ENCODE measurements at places on chromosomes 2 and 18.

DNA sequence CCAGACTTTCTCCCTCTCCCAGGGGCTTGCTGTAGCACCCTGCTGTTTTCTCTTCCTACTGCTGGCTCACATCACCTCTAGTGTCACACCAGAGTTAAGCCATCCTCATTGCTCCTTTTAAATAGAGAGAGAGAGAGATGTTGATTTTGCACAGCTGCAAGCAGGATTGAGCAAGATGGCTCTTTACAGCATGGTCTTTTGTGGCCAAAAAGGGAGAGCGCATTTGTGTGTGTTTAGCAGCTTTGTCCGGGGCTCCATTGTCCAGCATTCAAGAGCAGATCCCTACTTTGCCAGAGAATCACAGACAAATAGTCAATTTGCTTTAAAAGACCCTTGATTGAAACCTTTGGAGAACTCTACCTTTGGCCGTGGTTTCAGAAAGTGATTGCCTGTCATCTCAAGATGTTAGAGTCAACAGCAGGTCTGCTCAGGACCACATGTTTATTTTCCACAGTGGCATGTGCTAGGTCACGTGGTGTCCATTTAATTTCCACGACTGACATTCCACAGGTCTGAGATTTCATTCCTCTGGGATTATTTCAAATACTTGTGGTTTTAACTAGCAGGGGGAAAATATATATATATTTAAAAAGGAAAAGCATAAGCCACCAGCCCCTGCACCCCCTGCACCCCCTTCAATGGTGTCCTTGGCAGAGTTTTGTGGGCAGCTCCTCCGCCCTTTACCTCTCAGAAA is 359.9 kb upstream of the SLC14A2 start:
- no peak for ATAC-seq

- ATAC-seq: no peak
These were observed 27.3 kb downstream of the GRB14 start for GRCh38 chr2:164593959-164594358.

DNA sequence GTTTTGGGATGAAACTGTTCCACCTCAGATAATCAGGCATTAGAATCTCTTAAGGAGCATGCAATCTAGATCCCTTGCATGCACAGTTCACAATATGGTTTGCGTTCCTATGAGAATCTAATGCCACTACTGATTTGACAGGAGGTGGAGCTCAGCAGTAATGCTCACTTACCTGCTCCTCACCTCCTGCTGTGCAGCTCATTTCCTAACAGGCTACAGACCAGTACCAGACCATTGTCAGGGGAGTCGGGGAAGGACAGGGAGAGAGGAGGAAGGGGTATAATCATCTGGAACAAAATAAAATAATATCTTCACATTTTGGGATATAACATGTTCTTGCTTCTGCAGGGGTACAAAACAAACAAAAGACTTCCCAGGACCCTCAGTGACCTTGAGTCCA is 532.0 kb upstream of the FSHR start:
- ATAC-seq: no peak

GRCh38 chr2:97911206-97911921 is 84.4 kb downstream of the TMEM131 start:
- ATAC-seq: peak; percentile 58

- ATAC-seq: no peak
These were observed 318.0 kb downstream of the SOX11 start for GRCh38 chr2:6010163-6010562.

- ATAC-seq: no peak
These were observed 232.9 kb upstream of the CDH2 start for GRCh38 chr18:28409811-28410210.

DNA sequence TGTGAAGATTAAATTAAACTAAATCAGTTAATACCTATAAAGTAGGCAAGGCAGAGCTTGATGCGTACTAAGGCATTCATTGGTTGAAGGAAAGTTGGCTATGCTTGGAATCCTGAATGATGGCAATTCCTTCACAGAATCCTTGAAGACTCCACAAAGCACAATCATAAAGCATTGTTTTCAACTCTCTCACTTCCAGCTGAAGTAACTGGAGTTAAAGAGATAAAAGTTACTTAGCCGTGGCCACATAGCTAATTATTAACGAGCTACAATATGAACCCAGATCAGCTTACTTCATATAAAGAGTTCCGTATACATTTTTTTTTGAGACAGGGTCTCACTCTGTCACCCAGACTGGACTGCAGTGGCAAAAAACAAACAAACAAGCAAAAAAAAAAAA is 483.9 kb upstream of the DDX18 start:
- no peak for ATAC-seq

- ATAC-seq: no peak
These were observed 169.6 kb downstream of the GLI2 start for GRCh38 chr2:120905298-120905697.

GRCh38 chr18:73724958-73725357 is 422.7 kb downstream of the FBXO15 start:
- no peak for ATAC-seq

- no peak for ATAC-seq
These were observed 35.7 kb downstream of the KANSL3 start for GRCh38 chr2:96602330-96602823.

GRCh38 chr18:44265437-44265836 is 415.3 kb upstream of the SETBP1 start:
- ATAC-seq: no peak

- no peak for ATAC-seq
These were observed 238.4 kb downstream of the NDUFA10 start for GRCh38 chr2:239786791-239787190.

DNA sequence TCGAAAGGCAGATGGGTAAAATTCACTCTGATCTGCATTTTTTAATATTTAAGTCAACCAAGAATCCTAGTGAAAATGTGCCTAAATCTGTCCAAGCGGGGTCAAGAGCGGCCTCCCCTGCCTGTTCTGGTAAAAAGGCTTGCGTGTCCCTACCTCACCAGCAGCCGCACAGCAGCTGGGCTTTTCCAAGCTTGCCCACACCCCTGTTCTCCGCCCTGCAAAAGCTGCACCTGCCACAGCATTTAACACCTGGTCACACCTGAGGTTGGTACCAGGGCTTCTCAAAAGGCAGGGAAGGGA is 25.8 kb upstream of the TMEM182 start:
- ATAC-seq: peak; percentile 4

GRCh38 chr2:206063635-206064034 is 22.3 kb downstream of the INO80D start:
- ATAC-seq: no peak

- no peak for ATAC-seq
These were observed 204.6 kb downstream of the RNF144A start for GRCh38 chr2:7121851-7122250.

GRCh38 chr2:16614314-16614860 is 51.2 kb downstream of the CYRIA start:
- ATAC-seq: no peak
